Endothelial cell of umbilical vein (primary cell): ENCODE measurements at places on chromosomes 6 and 20. TPM values are rescaled to one million over a fixed set of nuclear protein-coding genes. Genes with fewer than 3 reads are reported as not detected.

The CALHM6 gene
- not detected in 2 replicates for total RNA-seq

The SCUBE3 gene
- 0.62 and 1.5 TPM in 2 replicates for total RNA-seq

The RBBP8NL gene
- not detected in 2 replicates for total RNA-seq

The DAAM2 gene
- total RNA-seq: 0.18 and 0.42 TPM in 2 replicates

The MYCT1 gene
- total RNA-seq: 106 and 119 TPM in 2 replicates

The GMPR gene
- 36.3 and 43.2 TPM in 2 replicates for total RNA-seq

The FOXA2 gene
- total RNA-seq: not detected in 2 replicates

The SAMD5 gene
- total RNA-seq: 4.6 and 6.9 TPM in 2 replicates

The KCNK16 gene
- not detected in 2 replicates for total RNA-seq

The SRSF12 gene
- total RNA-seq: 0.18 TPM in 1 of 2 replicates, not detected in the other

The THBS2 gene
- total RNA-seq: not detected in 2 replicates

The COX7A2 gene
- total RNA-seq: 426 and 455 TPM in 2 replicates

The WFDC2 gene
- total RNA-seq: not detected in 2 replicates

The BPI gene
- total RNA-seq: not detected in 2 replicates

The CALHM5 gene
- 6.6 and 7.1 TPM in 2 replicates for total RNA-seq

The FLRT3 gene
- 0.09 and 0.13 TPM in 2 replicates for total RNA-seq

The TGM3 gene
- not detected in 2 replicates for total RNA-seq

The ACOT13 gene
- total RNA-seq: 15.3 and 24.1 TPM in 2 replicates

The ENPP5 gene
- not detected in 2 replicates for total RNA-seq

The HLA-DMB gene
- total RNA-seq: 0.39 TPM in 1 of 2 replicates, not detected in the other

The SLC12A5 gene
- 1.6 and 1.8 TPM in 2 replicates for total RNA-seq

The CST5 gene
- not detected in 2 replicates for total RNA-seq

The TPBG gene
- total RNA-seq: 9.0 and 11.4 TPM in 2 replicates

The FAM209A gene
- 0.49 TPM in 1 of 2 replicates, not detected in the other for total RNA-seq

The C20orf202 gene
- not detected in 2 replicates for total RNA-seq

The NKX2-2 gene
- not detected in 2 replicates for total RNA-seq

The MAPK14 gene
- 50.6 and 54.1 TPM in 2 replicates for total RNA-seq

The HLA-DQB1 gene
- not detected in 2 replicates for total RNA-seq

The F13A1 gene
- not detected in 2 replicates for total RNA-seq
